Naive thymus-derived CD4-positive, alpha-beta T cell (primary cell): ENCODE measurements at places on chromosomes 11 and 22. TPM values are rescaled to one million over a fixed set of nuclear protein-coding genes. Genes with fewer than 3 reads are reported as not detected.

DNA sequence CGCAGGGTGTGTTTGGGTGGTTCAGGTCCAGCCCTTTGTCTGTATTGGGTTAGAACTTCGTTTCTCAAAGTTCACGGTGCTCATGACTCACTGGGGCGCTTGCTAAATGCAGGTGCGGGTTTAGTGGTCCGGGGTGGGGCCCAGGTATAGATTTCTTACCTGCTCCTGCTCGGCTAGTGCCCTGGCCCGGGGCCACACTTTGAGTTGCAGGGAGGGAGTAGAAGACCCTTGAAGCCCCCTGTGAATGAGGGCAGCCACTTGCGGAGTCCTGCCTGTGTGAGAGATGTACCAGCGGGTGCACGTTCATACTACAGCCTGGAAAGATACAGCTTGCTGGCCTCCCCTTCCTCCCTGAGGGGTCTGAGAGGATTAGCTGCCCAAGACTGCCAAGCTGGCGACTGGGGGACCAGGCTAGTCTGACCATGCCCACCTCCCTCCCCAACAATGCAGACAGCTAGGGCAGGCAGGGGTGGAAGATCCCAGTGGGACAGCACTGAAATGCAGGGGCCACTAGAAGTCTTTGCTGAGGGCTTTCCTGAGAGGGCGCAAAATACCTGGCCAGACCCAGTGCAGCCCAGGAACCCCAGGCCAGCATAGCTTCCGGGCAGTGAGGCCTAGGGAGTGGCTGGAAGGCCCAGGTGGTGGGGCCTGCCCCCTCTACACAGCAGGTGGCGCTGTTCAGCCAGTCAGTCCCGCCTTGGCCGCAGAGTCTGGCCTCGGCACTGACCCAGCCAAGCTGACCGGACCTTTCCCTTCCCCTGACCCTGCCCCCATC, 5.1 kb upstream of the MYRF start:
- DNase-seq, result no peak

- no peak for DNase-seq
Measured at GRCh38 chr11:77174559-77174958, 46.5 kb downstream of the MYO7A start.

Gene SESN3
- total RNA-seq, result 259 TPM

Gene OR8A1
- not detected for total RNA-seq

Gene RIN1
- 1.4 and 2.3 TPM in 2 replicates for total RNA-seq

Gene RSF1
- total RNA-seq, result 88.9 TPM
